Naive B cell (primary cell): ENCODE measurements at places on chromosomes 3 and 15. TPM values are rescaled to one million over a fixed set of nuclear protein-coding genes. Genes with fewer than 3 reads are reported as not detected.
A peak's percentile ranks its signal among the peaks of the same experiment; 100 is the strongest.

The RTP3 gene
- polyA plus RNA-seq = not detected

- no peaks in the 10 kb centered on the region for H3K27me3 ChIP-seq
- H3K27ac ChIP-seq = no peak overlapping the region
- H3K4me1 ChIP-seq = no peaks in the 10 kb centered on the region
- H3K36me3 ChIP-seq = peaks cover 4% of the 10 kb centered on the region
These were observed 2.2 kb upstream of the MUSTN1 start for GRCh38 chr3:52836986-52837385.

GRCh38 chr15:67080900-67081431, 15.6 kb downstream of the SMAD3 start:
- peak; percentile 93 for DNase-seq
- H3K4me3 ChIP-seq = peak overlapping the region; percentile 83
- H3K4me1 ChIP-seq = peaks cover 86% of the 10 kb centered on the region
- H3K36me3 ChIP-seq = peaks cover 4% of the 10 kb centered on the region
- peak overlapping the region; percentile 98 for H3K27ac ChIP-seq

GRCh38 chr3:117399311-117400078, 689.9 kb downstream of the TUSC7 start:
- H3K4me1 ChIP-seq = no peaks in the 10 kb centered on the region
- no peaks in the 10 kb centered on the region for H3K36me3 ChIP-seq
- H3K4me3 ChIP-seq = no peak overlapping the region
- no peak for DNase-seq

DNA sequence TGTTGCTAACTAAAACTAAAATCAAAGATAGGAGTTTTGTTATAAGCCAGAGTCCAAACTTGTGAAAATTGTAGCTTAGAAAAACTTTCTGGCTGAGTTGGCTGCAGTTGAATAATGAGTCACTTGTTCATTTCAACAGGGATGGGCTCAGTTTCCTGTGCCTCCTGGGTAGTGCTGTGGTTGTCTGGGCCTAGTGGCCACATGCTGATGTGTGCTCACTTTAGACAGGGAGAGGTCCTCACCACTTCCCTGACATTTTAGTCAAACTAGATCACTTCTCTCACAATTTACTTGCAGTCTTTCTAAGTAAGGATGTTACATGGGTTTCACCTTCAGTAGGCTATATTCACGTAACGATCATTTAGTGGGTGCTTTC, 6.3 kb upstream of the UBE2Q2 start:
- no peaks in the 10 kb centered on the region for H3K36me3 ChIP-seq
- no peaks in the 10 kb centered on the region for H3K27me3 ChIP-seq
- no peak overlapping the region for H3K4me3 ChIP-seq
- H3K4me1 ChIP-seq = peaks cover 3% of the 10 kb centered on the region

DNA sequence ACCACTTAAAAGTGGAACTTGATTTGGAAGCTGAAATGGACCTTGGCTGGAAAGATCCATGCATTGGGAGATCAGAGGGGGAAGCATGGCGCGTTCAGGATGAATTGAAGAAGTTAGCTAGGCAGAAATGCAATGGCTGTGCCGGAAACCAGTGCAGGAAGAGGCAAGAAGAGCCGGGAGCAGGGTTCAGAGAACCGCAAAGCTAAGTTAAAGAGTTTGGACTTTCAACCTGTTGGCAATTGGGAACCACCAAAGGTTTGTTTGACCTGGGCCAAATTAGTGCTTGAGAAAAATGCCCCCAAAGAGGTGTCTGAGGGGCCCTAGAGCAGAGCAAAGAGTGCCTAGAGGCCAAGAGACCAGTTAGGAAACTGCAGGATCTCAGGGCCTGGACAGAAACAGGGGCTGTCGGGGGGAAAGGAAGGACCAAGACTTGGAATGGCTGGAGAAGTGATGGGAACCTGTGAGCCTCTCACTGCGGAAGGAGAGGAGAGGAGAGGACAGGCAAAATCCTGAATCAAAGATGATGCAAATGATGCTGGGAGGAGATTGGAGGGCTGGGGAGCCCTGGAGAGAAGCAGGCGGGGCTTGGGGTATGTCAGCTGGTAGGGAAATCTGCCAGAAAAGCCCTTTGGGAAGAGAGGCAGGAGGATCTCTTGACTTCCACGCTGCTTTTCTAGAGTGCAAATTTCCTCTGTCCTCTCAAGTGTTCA, 49.3 kb downstream of the FAM174B start:
- no peak overlapping the region for H3K27ac ChIP-seq
- no peak overlapping the region for H3K4me3 ChIP-seq
- H3K36me3 ChIP-seq = no peaks in the 10 kb centered on the region
- DNase-seq = no peak
- H3K27me3 ChIP-seq = no peaks in the 10 kb centered on the region

The ESYT3 gene
- not detected for polyA plus RNA-seq

The ZNF662 gene
- not detected for polyA plus RNA-seq

DNA sequence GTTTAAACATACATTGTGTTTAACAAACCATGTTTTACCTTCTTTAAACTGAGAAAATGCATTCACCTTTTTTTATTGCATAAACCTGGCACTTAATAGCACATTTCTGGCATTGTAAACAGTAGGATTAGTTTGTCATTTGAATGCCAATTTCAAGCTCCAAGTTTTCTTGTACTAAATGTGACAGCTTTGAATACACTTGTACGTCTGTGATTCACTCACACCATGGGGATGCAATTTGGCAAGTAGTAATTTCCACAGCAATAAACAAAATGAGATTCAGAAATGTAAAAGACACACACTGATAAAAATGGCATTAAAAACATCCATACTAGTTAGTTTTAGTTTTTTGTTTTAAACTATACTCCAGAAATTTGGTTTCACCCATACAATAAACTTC, 598.9 kb downstream of the SI start:
- H3K4me3 ChIP-seq = no peak overlapping the region
- H3K27ac ChIP-seq = no peak overlapping the region
- H3K4me1 ChIP-seq = no peaks in the 10 kb centered on the region
- H3K36me3 ChIP-seq = no peaks in the 10 kb centered on the region
- H3K27me3 ChIP-seq = no peaks in the 10 kb centered on the region

DNA sequence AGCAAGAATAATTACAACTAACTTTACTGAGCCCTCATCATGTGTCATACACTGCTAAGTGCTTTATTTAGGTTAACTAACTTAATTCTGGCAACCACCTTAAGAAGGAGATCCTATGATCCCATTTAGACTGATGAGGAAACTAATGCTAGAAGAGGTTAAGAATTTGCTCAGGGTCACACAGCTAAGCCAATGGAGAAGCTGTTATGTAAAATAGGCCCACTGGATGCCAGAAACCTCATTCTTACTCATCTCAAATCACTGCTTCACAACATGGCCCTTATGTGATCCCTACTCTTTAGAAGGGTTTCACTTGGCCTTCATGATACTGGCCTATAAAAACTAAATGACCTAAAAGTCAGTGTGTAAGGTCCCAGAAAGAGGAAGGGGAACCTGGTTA, 41.2 kb downstream of the IMPG2 start:
- no peaks in the 10 kb centered on the region for H3K36me3 ChIP-seq
- H3K4me1 ChIP-seq = no peaks in the 10 kb centered on the region
- H3K4me3 ChIP-seq = no peak overlapping the region
- H3K27ac ChIP-seq = no peak overlapping the region
- no peak for DNase-seq

The KBTBD8 gene
- 28.0 TPM for polyA plus RNA-seq

- no peak overlapping the region for H3K27ac ChIP-seq
- DNase-seq = no peak
- H3K36me3 ChIP-seq = no peaks in the 10 kb centered on the region
- no peak overlapping the region for H3K4me3 ChIP-seq
These were observed 368.9 kb upstream of the PLSCR5 start for GRCh38 chr3:146974001-146974400.

The CCDC13 gene
- 1.2 TPM for polyA plus RNA-seq

DNA sequence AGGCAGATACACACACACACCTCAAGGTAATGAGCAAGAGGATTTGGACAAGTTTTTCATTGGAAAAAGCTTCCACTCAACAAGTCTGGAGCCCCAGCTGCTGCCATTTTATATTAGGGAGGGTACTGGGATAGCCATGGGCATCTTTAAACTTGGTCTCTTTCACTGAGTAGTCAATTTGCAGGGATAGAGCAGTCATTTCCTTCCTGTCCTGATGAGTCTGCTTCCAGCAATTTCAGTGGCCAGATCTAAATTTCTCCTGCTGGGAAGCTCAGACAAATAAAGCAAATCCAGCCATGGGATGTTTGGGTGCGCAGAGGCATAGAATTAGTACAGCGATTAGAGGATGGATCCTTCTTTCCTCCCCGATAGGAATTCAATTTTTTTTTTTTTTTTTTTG, 874 bp upstream of the ERC2 start:
- peaks cover 69% of the 10 kb centered on the region for H3K27me3 ChIP-seq
- H3K4me3 ChIP-seq = no peak overlapping the region
- H3K4me1 ChIP-seq = no peaks in the 10 kb centered on the region
- DNase-seq = no peak
- no peaks in the 10 kb centered on the region for H3K36me3 ChIP-seq

GRCh38 chr3:16240229-16241023, 24.3 kb downstream of the DPH3 start:
- H3K4me3 ChIP-seq = no peak overlapping the region
- no peak for DNase-seq
- H3K27ac ChIP-seq = no peak overlapping the region
- H3K27me3 ChIP-seq = peaks cover 6% of the 10 kb centered on the region

DNA sequence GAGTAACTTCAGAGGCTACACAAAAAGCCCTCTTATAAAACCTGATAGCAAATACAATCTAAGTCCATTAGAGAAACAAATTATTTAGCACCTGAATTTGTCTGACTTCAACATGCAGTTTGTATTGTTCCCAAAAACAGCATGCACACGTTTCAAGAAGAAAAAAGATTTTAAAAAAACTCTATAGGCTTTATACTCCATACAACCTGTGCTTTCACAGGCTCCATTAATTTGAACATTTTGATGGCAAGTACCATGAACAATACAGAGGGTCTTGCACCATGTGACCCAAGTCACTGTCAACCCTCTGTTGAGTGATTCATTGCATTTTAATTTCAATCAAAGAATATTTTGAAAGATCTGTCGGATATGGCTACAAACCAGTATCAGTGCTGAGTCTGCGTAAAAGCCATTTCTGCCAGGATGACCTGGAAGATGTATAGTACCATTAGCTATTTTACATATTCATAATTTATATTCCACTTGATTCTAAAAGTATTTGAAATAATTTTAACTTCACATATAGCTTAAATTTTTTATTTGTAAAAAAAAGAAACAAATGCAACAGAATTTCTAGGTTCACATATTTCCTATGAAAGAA, 13.2 kb downstream of the ANXA2 start:
- no peaks in the 10 kb centered on the region for H3K27me3 ChIP-seq
- DNase-seq = no peak
- H3K4me1 ChIP-seq = peaks cover 2% of the 10 kb centered on the region
- no peaks in the 10 kb centered on the region for H3K36me3 ChIP-seq
